ENCODE measurements at places on chromosomes 7 and 10.

- no peak for DNase-seq
Observed at GRCh38 chr10:125296598-125296997, 136.2 kb upstream of the CTBP2 start.

DNA sequence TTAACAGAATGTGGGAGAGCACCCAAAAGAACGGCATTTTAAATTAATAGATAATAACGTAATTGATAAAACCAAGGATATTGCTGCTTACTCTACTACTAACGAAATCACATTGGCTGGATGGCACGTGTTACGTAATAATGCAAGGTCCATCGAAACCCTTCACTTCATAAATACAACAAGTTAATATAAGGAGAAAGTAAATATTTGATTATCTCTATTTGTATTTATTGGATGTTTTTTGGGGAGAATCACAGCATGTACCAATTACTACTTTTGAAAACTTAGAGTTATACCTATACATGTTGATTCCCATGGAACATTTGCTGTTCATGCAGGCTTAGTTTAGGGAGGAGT lies 1.6 kb downstream of the PRKG1 start:
- DNase-seq = no peak

GRCh38 chr10:132420981-132421846 lies 24.2 kb downstream of the PWWP2B start:
- DNase-seq = no peak

DNA sequence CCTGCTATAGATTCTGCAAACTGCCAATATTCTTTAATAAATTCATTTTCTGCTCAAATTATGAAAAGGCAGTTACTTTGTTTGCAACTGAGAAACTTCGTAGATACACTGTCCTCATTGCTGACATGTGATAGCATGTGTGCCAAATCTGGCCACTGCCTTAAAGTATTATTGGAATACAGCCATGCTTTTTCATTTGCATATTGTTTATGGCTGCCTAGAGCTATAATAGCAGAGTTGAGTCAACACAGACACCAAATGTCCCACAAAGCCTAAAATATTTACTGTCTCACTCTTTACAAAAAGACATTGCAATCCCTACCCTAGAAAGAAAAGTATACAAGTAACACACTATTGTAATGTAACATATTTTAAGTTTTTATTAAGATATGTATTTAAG lies 647.4 kb downstream of the XPNPEP1 start:
- DNase-seq = no peak

GRCh38 chr7:7201578-7202374 lies 19.4 kb downstream of the C1GALT1 start:
- DNase-seq = no peak
